ENCODE measurements at places on chromosomes 13 and 19.
A peak's percentile ranks its signal among the peaks of the same experiment; 100 is the strongest.

DNA sequence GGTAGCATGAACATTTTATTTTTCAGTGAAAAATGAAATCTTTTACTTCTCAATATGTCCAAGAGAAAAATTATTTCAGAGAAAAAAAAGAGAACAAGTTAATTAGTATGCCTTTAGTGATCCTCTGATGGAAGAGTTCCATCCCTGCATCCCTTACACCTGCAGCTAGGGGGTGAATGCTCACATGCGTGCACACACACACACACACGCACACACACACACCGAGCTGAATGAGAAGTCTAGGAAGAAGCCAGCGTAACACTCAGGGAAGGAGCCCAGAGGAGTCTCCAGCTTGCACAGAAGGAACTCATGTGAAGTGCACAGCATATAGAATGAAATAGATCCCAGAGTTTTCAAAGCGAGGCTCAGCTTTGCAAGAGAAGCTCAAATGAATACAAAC, 510.5 kb downstream of the IRS2 start:
- DNase-seq, result no peak

- DNase-seq, result no peak
Observed at GRCh38 chr13:19860884-19861655, 2.4 kb downstream of the ZMYM5 start.

DNA sequence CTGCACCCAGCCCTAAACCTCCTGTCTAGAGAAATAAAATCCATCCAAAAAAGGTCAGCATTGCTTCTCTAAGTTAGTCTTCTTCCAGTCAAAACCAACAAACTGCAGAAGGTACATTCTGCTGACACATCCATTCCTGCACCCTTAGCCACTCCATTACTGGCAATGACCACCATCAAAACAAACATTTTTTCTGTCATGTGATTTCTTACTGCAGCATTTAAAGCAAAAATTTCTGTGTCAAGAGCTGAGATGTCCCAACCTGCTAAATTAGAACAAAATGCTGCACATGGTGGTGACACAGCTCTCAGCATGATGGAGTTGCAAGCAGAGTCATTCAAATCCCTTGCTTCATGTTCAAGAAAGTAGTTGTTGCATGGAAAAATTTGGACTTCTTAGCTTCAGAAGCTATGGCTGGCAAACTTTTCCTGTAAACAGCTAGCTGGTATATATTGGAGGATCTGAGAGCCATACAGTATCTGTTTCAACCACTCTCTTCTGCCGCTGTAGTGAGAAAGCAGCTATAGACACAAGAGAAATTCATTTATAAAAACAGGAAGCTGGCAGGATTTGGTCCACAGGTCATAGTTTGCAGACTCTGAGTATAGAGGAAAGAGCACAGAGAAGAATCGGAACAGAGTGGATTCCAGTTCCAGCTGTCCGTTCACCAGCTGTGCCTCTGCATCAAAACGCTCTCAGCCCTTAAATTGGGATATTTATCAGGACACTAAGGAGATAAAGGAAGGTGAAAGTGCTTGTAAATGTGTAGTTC, 17.4 kb downstream of the RUBCNL start:
- no peak for DNase-seq

- DNase-seq, result no peak
Observed at GRCh38 chr13:51002736-51003135, 93.1 kb downstream of the RNASEH2B start.

- no peak for DNase-seq
Observed at GRCh38 chr13:110454227-110454859, 107.2 kb downstream of the RAB20 start.

- DNase-seq, result no peak
Observed at GRCh38 chr13:32010136-32010535, 21.4 kb upstream of the FRY start.

GRCh38 chr19:30529876-30530275, 157.7 kb downstream of the ZNF536 start:
- no peak for DNase-seq

GRCh38 chr13:109366525-109366924, 419.9 kb downstream of the IRS2 start:
- no peak for DNase-seq

DNA sequence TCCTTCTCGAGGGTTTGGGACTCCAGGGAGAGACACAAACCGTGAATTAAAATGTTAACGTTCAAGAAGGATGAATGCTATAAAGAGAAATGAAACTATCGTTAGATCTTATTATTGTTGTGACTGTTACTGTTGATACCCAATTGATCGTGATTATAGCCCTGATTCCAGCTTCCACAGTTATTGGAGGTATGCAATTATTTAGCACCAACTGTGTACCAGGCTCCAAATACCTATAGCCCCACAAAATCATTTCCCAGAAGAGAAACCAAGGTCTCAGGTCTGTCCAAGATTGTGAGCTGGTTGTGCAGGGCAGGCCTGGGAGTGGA, 30.1 kb upstream of the NFIC start:
- DNase-seq, result no peak

DNA sequence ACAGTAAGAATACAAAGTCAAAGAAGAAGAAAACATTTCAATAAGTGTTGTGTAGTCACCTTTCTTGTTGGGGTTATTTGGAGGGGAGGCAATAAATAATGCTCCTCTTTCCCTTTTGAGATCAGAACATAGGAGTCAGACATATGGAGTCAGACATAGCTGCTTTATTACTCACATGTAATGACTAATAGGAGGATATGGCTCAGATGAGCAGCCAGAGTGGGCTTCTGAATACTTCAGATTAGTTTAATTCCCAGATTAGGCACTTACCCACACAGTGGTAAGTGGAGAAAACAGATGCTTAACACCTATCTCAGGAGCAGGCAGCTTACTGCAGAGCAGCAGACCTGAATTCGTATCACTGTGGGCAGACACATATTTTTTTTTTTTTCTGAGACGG, 31.7 kb upstream of the C1QTNF9B start:
- no peak for DNase-seq

GRCh38 chr13:67438465-67438864, 208.3 kb upstream of the PCDH9 start:
- no peak for DNase-seq

GRCh38 chr19:46634045-46634655, 1.9 kb downstream of the GNG8 start:
- peak; percentile 92 for DNase-seq

- DNase-seq, result peak; percentile 83
Observed at GRCh38 chr19:38173291-38174041, 50.6 kb downstream of the DPF1 start.

GRCh38 chr13:26957182-26957581, 196.6 kb upstream of the GPR12 start:
- no peak for DNase-seq

DNA sequence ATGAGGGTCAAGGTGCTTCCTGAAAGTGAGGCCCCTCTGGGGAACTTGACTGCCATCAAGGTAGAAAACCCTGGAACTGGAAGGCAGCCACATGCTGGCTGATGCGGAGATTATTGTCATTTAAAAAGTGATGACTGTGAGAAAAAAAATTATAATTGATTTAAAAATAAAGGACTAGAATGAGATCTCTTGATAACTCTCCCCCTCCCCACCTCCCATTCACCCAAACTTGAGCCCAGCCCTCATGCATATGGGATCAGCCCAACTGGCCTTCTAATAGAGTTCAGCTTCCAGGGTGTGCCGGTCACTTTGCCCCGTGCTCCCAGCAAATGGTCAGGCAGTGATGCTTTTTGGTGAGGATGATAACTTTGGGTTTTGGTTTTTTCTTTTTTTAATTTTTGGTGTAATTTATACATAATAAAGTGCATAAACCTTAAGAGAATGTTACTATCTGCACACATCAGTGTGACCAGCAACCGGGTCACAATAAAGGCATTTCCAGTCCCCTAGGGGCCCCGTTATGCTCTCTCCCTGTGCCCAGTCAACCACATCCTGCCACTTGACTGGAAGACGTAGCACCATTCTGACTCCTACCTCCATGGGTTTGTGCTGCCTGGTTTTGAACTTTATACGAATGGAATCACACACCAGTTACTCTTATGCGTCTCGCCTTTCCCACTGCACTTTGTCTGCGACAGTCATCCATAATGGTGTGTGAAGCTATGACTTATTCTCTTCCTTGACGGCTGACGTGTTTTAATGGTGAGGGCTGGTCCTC, 187.9 kb downstream of the USP12 start:
- no peak for DNase-seq

DNA sequence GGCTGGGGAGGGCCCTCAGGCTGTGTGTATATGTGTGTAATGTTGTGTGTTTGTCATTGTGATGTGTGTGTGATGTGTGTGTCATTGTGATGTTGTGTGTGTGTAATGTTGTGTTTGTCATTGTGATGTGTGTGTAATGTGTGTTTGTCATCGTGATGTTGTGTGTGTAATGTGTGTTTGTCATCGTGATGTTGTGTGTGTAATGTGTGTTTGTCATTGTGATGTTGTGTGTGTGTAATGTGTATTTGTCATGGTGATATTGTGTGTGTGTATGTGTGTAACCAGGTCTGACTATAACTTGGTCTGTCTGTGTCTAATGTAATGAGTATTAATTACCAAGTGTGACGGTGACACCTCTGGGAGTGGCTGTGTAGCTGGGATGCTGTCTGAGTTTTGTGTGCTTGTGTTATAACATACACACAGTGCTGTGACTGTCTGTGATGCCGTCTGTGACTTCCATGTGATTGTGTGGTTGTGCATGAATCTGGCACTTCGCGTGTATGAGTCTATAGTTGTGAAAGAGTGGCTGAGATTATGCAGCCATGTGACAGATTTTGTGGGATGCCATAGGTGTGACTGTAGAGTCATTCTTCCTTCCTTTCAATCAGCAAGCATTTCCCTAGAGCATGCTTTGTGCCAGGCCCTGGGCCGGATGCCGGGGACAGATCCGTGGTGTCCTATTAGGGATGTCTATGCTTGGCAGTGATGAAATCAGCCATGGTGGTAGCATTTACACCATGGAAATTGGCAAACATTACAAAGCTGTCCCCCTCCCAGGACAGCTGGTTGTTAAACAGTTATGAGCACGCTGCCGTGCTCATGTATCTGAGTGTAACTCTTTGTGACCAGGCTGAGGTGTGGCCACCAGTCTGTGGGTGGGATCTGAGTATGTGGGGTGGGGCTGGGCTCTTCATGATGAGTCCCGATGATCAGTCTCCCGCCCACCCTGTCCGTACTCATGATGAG, 6.4 kb downstream of the TNFSF14 start:
- DNase-seq, result no peak

- DNase-seq, result no peak
Observed at GRCh38 chr13:34926508-34926907, 15.6 kb upstream of the NBEA start.

- DNase-seq, result no peak
Observed at GRCh38 chr13:73092829-73093228, 34.0 kb downstream of the KLF5 start.

DNA sequence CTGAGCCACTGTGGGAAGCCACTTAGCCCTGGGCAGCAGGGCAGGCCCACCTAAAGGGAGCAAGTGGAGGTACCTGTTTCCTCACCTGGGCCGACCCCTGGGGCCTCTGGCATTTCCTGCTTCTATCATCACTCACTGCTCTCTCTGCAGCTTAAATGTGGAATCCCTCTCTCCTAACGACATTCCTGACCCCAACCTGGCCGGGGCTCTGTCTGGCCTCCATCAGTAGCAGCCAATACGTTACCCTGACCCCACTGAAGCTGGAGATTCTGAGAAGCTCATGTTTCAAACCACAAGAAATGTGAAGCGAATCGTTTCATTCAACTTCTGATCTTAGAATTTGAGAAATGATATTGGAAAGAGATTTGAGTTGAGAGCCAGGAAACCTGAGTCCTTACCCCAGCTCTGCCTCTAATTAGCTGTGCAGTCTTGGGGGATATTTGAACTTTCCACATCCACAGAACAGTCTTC, 39.9 kb downstream of the DOCK9 start:
- no peak for DNase-seq

DNA sequence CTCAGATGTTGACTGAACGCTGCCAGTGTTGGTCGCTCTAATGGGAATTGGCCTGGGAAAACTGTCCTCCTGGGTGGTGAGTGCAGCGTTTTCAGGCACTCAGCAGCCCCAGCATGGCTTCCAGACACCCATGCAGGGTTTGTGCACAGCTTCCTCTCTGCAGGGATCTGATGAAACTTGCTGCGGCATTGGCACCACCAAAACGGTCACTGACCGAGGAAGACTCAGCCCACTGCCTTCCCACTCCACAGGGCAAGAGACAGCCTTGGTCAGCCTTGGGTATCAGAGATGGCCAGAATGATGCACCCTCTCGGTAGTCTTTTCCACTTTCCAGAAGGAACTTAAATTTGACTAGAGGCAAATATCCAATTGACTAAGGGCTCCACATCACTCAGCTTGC, 398.9 kb downstream of the IRS2 start:
- DNase-seq, result no peak

DNA sequence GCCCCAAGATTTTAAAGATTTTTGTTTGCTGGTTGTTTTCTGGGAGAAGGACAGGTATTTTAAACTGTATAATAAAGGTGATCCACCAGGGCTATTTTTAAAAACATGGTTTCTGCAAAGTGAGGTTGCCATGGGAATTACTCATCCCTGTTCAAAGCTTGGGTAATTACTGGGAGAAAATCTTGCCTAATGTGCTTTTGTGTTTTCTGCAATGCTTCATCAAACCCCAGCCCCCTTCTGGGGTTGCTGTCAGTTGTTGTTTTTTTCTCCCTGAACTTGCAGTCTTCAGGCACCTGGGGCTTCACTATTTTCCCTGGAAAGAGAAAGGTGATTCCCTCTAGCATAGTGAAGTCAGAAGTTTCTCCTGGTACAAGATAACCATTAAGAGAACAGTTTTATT, 277.2 kb downstream of the NALCN start:
- DNase-seq, result no peak

DNA sequence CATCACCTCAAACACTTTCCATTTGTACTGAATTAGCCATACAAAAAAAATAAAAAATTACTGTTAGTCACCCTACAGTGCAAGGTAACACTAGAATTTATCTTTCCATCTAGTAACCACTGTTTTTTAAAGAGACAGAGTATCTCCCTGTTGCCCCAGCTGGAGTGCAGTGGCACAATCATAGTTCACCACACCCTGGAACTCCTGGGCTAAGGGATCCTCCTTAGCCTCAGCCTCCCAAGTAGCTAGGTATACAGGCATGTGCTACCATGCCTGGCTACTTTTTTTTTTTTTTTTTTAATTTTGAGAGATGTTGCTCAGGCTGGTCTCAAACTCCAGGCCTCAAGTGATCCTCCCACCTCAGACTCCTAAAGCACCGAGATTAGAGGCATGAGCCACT, 17.9 kb downstream of the ANKRD10 start:
- DNase-seq, result no peak

DNA sequence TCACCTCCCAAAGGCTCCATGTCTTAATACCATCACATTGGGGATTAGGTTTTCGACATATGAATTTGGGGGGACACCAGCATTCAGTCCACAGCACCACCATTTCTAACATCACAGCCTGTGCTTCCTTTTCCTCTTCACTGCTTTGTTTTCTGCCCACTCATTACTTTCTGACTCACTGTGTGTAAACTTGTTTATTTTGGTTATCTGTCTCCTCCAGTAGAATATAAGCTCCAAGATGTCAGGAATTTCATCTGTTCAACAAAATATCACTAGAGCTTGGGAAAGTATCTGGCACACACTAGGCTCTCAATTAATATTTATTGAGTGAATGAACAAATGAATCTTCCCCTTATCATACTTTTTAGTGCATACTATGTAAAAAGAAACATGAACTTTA, 152.0 kb downstream of the NUFIP1 start:
- DNase-seq, result no peak
